T-helper 2 cell treated with Interferon-gamma antibody and Interleukin-4, amounts not matched to agents 5 μg/mL and 100 μg/mL, for 36 hours (primary cell): ENCODE measurements at places on chromosomes 16 and 17.

DNA sequence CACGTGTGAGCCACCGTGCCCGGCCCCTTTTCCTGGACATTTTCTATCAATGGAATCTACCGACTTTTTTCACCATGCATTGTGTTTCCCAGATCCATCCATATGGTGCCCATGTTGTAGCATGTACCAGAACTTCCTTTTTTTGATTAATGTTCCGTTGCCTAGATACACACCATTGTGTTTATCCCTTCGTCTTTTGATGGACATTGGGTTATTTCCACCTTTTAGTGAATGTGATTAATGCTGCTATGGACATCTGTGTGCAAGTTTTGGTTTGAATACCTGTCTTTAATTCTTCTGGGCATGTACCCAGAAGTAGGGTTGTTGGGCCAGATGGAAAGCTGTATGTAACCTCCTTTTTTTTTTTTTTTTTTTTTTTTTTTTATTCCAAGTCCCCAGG, 79.8 kb downstream of the NT5M start:
- no peak for DNase-seq

- no peak for DNase-seq
Measured at GRCh38 chr17:31475378-31476162, 84.1 kb downstream of the RAB11FIP4 start.

DNA sequence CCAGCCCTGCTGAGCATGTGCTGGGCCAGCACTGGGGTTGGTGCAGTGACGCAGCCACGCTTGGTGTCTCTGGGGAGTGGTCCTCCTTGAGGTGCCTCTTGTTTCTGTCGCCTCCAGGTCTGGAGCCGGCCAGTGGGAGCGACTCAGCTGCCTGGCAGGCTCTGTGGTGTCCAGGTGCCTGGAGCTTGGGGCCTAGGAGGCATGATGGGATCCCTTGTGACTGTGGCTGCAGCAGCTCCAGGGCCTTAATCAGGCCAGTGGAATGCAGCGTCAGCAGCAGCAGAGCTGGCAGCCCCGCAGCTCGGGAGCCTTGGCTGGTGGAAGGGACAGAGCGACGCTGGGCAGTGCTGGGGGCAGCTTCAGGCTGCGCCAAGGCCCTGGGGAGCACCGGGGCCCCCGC, 74.7 kb upstream of the CIBAR2 start:
- DNase-seq: no peak

- no peak for DNase-seq
Measured at GRCh38 chr17:2952174-2952845, 111.1 kb downstream of the OR1D5 start.

GRCh38 chr17:75769536-75769935, 4.5 kb upstream of the GALK1 start:
- DNase-seq: no peak

- peak; percentile 72 for DNase-seq
Measured at GRCh38 chr17:48577946-48578615, at the start of gene HOXB4. Gene HOXB4, minus strand, starts transcription at chr17:48578350. Its CDS starts 31 bp downstream, at chr17:48578319.

GRCh38 chr16:16992975-16993765, 477.6 kb downstream of the XYLT1 start:
- DNase-seq: no peak

DNA sequence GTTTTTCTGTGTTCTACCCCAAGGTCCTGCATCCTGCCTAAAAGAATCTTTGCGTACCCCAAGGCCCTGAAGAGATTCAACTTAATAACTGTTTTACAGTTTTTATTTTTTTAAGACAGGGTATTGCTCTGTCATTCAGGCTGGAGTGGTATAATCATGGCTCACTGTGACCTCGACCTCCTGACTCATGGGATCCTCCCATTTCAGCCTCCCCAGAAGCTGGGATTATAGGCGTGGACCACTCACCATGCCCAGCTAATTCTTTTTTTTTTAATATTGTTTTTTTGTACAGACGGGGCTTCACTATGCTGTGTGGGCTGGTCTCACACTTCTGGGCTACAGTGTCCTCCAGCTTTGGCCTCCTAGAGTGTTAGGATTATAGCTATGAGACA, 9.3 kb upstream of the FAAP100 start:
- DNase-seq: no peak

DNA sequence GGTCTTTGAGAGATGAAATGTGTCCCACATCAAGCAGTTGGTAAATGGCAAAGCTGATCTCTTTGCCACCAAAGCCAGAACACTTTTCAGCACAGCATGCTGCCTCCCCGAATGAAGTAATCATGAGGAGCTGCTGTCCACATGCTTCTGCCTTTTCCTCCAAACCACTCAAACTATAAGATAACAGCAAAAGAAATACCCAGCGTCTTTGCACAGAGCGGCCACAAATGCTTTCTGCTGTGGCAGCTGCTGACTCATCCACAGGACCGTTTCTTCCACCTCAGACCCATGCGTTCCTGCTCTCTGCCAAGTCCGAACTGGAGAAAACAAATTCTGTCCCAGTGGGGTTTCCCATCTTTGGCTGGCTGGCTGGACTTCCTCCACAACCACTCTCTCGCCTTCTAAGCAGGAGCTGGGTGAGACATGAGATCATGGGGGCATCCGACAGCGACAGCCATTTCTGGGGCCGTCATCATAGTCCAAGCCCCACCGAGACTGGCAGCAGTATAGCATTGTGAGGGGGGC, 27.1 kb downstream of the TBC1D3B start:
- DNase-seq: no peak

DNA sequence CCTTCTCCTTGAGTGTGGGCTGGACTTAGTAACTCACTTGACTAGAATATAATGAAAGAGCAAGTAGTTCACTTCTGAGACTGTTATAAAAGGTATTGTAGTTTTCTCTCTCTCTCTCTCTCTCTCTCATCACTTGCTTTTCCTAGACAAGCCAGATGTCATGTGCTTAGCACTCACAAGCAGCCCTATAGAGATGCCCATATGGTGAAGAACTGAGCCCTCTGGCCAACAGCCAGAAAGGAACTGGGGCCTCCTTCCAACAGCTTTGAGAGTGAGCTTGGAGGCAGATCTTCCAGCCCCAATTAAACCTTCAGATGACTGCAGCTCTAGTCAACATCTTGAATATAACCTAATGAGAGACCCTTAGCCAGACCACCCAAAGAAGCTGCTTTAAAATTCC, 440.5 kb downstream of the GRIN2A start:
- no peak for DNase-seq

DNA sequence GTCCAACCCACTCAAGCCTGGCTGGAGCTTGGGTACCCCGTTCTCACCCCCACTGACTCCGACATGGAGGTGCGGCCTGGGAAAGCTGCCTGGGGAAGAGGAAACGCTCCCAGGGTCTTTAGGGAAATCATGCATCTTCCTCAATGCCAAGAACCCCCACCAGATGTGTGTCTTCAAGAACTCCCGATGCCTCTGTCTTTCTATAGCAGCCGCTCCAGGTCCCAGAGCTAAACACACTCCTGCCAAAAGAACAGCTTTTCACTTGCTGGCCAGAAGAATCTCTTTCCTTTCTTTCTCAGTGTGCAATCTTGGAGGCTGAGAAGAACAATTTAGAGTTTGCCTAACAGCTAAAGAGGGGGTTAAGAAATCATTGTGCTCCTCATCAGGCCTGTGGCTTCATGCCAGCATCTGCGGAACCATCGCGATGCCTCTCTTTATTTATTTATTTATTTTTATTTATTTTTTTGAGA, 41.1 kb upstream of the MTSS2 start:
- DNase-seq: no peak

- DNase-seq: peak; percentile 80
Measured at GRCh38 chr17:83083368-83084201, 4.2 kb downstream of the METRNL start.

GRCh38 chr17:59037960-59038359, 68.7 kb downstream of the TRIM37 start:
- no peak for DNase-seq

GRCh38 chr16:67803894-67804293, 2.5 kb downstream of the RANBP10 start:
- no peak for DNase-seq

- no peak for DNase-seq
Measured at GRCh38 chr17:44543213-44543904, 13.9 kb upstream of the FZD2 start.

DNA sequence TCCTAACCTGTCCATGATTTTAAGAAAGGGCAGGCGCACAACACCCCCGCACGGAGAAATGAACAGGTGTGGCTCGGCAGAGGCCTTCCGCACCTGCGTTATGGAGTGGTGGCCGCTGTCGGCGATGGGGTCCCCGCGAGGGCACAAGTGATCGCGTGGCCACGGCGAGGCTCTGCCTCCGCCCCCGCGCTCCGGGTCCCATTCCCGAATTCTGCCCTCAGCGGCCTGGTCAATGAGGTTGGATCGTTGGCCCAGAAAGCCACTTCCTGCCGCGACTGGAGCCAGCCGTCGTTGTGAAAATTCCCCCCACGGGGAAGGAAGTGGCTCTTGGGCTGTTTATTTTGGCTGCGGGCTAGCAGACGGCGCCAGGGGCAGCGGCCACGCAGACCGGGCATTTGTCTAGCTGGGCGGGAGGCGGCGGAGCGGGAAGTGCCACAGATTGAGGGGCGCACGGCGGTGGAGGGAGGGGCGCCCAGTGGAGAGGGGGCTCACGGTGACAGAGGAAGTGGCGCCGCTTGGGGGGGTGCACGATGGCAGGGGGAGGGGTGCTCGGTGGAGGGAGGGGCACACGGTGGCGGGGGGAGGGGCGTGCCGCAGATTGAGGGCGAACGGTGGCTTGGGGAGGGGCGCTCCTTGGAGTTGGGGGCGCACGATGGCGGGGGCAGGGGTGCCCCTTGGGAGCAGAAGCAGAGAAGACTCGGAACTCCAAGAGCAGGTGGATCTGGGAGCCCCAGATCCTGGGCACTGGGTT, 25.0 kb downstream of the MRC2 start:
- DNase-seq: peak; percentile 44

DNA sequence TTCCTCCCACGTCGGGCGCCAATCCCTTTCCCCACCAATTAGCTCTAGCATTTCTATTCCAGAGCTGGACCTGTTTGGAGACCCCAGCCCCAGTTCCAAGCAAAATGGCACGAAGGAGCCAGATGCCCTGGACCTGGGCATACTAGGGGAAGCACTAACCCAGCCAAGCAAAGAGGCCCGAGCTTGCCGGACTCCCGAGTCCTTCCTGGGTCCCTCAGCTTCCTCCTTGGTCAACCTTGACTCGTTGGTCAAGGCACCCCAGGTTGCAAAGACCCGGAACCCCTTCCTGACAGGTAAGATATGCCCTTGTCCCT, 5.6 kb upstream of the SPATA20 start:
- no peak for DNase-seq

- no peak for DNase-seq
Measured at GRCh38 chr16:29992344-29992967, 3.0 kb downstream of the HIRIP3 start.

DNA sequence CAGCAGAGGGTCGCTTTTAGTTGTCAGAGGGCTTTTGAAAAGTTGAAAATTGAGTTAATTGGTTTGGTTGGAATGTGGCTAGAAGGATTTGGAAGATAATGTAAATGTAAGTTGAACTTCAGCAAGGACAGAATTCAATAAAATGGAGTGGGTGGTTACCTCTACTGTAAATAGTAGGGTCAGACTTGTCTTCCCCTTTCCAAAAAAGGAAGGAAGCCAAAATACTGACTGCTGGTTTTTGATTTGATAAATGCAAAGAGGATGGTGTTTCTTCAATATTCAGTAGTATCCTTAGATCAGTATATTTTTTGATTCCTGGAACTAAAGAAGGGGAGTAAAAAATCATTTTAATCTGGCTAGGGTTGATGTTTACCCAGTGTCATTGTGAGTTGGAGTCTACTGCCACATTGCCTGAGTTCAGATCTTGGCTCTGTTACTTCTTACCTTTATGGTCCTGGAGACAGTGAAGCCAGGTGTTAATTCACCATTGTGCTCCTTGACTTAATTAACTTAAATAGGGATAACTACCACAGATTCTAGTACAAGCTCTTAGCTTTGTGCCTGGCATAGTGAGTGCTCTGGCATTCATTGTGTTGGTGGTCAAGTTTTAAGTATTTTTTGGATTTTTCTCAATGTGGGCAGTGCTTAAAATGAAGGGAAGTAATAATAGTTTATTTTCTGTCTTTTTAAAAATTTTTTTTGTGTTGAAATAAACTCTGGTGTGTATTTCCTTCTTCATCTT, 4.4 kb downstream of the HAPSTR1 start:
- no peak for DNase-seq

DNA sequence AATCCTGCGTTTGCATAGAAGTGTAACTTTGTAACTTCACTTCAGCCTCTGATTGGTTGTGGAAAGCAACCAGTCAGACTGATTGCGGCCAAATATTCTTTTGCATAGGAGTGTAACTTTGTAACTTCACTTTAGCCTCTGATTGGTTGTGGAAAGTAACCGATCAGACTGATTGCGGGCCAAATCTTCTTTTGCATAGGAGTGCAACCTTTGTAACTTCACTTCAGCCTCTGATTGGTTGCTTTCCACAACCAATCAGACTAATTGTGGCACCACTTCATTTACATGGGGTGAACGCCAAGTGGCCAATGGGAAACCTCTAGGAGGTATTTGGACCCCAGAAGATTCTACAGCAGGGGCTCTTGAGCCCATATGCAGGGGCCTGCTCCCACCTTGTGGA, 1.8 kb upstream of the TMEM98 start:
- DNase-seq: no peak

GRCh38 chr17:61284174-61284573, 115.5 kb upstream of the TBX2 start:
- DNase-seq: no peak

DNA sequence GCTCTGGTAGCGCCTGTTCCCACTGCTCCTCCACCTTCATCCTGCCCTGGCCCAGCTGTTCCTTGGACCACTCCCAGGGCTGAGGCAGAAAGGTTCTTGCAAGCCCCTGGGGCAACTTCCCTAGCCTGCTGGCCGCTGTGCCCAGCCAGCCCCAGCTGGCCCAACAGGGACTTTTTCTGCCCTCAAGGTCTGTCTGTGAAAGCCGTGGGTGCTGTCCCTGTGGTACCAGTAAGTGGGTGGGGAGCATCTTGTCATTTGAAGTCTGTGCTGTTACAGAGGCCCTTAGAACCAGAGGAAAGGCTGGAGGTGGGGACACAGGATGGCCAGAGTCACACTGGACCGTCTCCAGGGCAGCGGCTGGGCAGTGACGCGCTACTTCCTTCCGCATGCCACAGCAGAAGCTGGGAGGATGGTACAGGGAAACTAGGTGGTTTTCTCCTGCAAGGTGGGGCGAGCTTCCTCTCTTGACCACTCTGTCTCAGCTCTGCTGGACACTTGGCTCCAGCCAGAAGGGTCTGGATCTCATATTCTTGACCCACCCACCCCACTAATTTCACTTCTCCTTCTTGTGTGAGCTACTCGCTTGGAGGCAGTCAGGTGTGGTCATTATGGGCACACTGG, 87.8 kb downstream of the PLCG2 start:
- DNase-seq: no peak

GRCh38 chr17:28643983-28644786, 773 bp downstream of the BLTP2 start:
- peak; percentile 38 for DNase-seq

DNA sequence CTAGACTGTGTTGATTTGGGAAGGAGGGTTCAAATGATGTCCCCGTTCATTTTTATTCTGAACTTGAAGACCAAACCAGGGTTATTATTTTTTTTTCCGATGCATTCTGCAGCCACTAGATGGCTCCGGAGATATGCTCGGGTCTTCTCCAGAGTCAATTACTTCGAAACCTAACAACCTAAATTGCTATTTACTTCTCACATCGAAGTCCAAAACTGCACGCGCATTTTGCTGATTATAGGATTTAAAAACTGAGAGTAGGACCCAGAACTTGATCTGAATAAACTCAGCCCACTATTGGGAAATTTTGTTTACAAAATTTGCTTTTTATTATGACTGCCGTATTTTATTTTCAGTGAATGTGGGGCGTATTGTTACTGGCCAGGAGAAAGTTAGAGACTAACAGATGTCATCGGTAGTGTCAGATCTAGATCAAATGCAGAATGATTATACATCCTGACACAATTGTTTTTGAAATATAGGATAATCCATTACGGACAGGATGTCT, 263.8 kb downstream of the HS3ST3A1 start:
- DNase-seq: no peak

- DNase-seq: no peak
Measured at GRCh38 chr17:78432226-78433012, 54.0 kb downstream of the PGS1 start.
